T-cell (primary cell): ENCODE measurements at places on chromosomes 5 and 9. TPM values are rescaled to one million over a fixed set of nuclear protein-coding genes. Genes with fewer than 3 reads are reported as not detected.

DNA sequence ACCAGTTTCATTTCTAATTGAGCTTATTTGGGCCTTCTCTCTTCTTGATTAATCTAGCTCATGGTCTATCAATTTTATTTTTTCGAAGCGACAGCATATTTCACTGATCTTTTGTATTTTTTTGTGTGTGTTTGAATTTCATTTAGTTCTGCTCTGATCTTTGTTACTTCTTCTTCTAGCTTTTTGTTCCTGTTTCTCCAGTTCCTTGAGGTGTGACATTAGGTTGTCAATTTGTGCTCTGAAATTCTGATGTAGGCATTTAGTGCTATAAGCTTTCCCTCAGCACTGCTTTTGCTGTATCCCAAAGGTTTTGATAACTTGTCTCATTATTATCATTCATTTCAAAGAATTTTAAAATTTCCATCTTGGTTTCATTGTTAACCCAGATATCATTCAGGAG is 67.3 kb downstream of the STRBP start:
- no peak for DNase-seq

Gene GRXCR2
- not detected for total RNA-seq

GRCh38 chr9:12796601-12797000 is 21.8 kb downstream of the LURAP1L start:
- no peak for DNase-seq

Gene FGFR4
- total RNA-seq = 5.1 TPM

Gene IFNA13
- not detected for total RNA-seq

- no peak for DNase-seq
These were observed at the start of gene SELENOP for GRCh38 chr5:42811591-42812446. SELENOP (minus strand) TSS chr5:42811892; CDS start chr5:42808353, 3,539 bp downstream.

DNA sequence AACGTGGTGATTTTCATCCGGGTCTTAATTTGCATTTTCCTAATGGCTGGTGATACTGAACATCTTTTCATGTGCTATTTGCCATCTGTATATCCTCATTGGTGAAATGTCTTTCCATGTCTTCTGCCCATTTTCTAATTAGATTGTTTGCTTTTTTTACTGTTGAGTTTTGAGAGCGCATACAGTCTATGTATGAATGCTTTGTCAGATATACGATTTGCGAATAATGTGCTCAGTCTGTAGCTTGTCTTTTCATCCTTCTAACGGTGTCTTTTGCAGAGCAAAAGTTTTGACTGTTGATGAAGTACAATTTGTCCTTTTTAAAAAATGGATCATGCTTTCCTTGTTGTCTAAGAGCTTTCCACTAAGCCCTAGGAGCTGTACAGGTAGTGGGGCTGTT is 143.0 kb downstream of the RGS3 start:
- DNase-seq = no peak

DNA sequence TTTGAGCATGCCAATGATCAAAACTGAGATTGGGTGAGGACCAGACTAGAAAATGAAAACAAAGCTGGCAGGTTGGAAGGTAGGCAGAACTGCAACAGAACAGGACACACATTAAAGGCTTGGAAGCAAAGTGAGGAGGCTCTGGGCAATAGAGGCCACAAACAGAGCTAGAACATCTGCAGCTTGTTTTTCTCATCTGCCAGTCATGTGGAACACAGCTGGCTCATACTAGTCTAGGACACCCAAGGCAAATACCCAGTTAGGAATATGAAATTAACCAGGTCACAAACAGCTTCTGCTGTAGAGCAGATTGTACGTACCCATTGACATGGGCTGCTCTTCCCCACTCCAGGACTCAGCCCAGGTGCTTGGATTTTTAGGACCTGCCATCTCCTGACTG is 61.7 kb downstream of the SPEF2 start:
- no peak for DNase-seq

- DNase-seq = no peak
These were observed 94.2 kb upstream of the RUSC2 start for GRCh38 chr9:35395706-35396101.

DNA sequence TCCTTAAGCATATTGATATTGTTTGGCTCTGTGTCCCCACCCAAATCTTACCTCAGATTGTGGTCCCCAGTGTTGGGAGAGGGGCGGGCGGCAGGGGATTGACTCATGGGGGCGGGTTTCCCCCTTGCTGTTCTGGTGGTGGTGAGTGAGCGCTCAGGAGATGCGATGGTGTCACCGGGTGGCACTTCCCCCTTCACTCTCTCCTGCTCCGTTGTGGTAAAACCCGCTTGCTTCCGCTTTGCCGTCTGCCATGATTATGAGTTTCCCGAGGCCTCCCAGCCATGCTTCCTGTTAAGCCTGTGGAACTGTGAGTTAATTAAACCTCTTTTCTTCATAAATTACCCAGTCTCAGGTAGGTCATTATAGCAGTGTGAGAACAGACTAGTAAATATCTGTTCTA is 229.1 kb downstream of the IRX2 start:
- DNase-seq = no peak

DNA sequence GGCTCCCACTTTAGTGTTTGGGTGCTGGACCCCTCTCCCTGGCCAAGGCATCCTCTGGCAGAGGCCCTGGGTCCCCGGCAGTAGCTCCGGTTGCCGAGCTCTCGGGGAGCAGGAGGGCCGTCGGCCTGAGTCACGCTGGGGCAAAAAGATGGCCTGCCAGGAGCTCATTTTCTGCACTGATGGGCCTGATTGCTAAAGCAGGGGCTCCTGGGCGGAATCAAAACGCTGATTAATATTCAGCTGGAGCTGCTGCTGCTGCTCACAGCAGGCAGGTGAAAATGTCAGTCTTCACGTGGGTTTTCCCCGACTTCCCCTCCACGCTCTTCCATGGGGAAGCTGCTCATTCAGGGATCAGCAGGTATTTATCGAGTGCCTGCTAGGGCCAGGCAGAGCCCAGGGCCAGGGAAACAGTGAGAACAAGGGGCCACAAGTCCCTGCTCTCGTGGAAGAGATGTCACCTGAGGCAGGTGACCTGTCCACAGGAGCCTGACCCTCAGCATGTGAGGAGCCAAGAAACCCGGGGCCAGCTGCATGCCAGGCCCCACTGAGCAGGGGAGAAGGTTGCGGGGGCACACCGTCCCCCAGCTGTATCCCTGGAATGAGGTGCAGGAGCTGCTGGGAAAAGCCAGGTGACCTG is 22.1 kb downstream of the LAMC3 start:
- DNase-seq = no peak

Gene FSTL4
- total RNA-seq = 1.6 TPM

DNA sequence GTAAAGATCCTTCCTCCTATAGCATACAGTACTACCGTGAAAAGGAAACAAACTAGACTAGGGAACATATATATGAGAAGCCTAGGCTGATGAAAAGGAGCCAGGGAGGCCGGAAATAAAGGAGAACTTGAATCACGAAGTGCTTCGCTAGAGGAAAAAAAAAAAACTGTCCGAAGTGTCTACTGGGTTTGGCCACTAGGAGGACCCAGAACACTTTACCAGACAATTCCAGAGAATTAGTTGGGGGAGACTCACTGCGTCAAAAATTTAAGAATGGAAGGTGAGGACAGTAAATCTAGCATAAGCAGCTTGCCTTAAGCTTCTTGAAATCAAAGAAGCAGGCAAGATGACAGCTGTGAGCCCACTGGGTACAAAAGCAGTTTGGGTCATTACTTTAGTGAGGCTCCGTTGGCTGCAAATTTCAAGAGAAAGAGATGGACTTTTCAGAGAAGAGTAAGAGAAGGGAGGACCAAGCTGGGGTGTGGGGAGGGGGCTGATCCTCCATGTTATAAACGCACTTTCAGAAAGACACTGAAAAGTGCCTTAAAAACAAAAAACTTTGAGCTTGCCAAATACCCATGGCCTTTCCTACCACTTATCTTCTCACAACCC is 47.4 kb downstream of the P4HA2 start:
- no peak for DNase-seq

DNA sequence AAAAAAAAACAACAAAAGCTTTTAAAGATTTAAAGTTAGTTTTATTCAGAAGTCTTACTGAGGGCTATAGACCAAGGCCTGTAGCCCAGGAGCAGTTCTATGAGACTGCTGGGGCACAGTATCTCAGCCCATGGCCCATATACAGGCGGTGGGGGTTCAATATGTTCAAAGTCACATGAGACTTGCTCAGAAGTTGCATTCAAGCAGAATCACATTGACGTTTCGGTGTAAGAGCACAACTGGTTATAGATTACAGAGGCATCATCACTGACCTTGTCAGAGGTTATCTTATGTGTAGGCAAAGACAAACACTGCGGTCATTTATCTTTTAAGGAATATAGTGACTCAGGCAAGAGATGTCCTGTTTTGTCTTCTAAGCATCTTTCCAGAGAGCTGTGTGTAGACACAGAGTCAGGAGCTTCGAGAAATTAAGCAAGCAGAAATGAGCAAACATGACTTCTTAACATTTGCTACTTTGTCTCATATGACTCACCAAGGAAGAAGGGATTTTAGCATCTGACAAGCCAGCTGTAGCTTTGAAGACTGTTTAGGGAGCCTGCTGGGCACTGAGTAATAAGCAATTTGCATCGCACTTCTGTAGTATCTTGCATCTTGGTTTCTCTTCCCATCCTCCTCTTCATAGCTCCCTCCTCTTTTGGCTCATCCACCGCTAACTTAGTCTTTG is 12.9 kb upstream of the F2RL1 start:
- no peak for DNase-seq

DNA sequence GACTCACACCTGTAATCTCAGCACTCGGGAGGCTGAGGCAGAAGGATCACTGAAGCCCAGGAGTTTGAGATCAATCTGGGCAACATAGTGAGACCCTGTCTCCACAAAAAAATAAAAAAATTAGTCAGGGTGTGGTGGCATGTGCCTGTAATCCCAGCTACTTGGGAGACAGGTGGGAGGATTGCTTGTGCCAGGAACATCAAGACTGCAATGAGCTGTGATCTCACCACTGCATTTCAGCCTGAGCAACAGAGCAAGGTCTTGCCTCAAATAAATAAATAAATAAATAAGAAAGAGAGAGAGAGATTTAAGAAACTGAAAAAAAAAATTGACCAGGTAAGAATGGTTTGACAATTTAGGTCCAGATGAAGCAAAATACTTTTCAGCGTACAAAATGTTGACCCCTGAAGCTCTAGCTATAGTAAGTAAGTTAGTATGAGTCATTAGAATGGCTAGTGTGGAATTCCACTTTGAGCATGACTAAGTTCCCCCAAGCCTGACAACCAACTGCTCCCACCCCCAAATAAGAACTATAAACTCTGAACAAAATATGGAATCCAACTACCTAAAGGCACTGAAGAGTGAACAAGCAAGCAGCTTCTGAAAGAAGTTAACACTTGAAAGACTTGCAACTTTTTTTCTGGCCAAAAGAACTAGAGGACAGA is 217.8 kb upstream of the TLE4 start:
- DNase-seq = no peak

DNA sequence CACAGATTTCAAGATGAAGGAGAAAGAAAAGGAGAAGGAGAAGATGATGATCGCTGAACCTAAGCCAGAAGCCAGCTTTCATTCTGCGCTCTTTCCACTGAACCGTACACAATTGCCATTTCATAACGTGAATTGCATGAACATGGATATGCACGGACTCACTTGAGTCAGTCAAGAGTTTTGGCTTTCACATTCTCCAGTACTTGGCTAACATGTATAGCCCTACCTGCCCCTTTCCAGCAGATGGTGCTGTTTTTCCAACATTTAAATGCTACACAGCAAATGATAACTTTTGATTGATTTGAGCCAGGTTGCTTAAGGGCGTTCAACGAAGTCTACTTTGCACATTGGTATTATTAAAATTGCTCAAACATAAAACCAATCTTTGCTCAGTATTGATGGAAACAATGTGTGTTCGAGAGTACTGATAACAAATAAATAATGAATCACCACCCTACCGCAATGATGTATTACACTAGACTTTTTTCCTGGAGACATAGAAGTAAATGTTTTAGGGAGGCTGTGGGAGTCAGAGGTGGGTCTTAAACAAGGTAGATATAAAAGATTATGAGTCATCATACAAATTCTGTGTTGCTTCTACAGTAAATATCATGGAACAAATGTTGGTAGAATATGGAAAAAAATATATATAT is 196.4 kb downstream of the TRPM3 start:
- DNase-seq = no peak
